ENCODE measurements at places on chromosomes 3 and 15.

DNA sequence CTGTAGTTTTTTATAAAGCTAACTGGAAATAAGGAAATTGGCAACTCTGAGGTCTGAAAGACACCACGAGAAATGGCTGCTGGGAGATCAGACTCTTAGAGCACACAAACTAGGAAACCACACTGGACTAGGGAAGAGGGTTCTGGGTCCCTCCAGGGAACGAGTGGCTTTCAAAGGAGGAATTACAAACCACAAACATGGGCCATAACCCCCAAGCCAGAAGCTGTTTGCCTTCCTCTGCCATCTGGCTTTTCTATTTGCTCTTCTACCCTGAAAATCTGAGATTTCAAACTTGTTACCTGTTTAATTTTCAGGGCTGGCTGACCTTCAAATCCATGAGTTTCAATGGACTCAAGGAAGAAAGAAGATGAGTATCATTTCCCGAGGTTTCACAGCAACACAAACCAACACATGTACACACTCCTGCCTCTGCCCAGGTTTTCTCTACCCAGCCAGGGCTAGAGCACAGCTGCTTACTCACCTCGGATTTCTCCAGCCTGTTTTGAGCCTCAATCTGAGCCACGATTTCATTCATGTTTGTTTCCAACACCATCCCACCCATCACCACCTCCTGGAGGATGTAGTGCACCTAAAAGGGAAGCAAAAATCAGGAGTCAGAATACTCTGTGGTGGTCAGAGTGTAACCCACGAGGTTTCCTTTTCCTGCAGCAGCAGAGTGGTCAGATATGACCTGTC is 22.6 kb upstream of the ANPEP start:
- no peak for DNase-seq

- no peak for DNase-seq
Observed at GRCh38 chr3:49026536-49026935, 2.7 kb downstream of the IMPDH2 start.

- no peak for DNase-seq
Observed at GRCh38 chr3:11757441-11757875, 89.2 kb downstream of the TAMM41 start.

DNA sequence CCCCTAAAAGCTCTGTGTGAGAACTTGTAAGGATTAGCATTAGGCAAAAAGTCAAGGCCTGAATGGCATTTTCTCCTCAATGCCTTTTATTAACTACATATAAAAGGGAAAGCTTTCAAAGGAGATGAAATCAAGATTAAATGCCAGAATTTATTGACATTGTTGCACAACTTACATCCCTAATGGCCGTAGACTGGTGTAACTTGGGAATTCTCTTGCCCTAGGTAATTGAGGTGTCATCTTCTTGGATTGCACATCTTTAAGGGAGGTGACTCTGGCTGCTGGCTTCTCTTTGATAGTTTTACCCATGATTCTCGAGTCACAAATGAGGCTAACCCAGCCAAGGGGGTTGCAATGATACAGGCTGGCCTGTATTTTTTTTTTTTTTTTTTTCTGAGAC is 249.1 kb downstream of the TBL1XR1 start:
- no peak for DNase-seq

- DNase-seq: no peak
Observed at GRCh38 chr15:88382482-88382983, 84.7 kb downstream of the MRPL46 start.

GRCh38 chr3:196117809-196118208 is 35.9 kb upstream of the TFRC start:
- DNase-seq: no peak

DNA sequence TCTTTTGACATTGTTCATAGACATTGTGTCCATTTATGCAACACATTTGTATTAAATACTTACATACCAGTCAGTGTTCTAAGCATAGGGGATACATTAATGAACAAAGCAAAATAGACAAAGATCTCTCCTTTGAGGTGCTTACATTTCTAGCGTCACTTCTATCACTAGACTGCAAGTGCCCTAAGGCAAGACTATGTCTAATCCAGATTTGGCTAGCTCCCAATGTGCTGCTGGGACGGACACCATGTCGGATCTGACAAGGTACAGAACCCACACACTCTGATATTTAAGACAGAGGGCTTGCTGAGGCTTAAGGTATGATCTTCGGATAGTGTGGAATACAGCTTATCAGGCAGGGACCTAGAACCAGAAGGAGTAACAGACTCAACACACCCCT is 41.4 kb downstream of the MYLK start:
- no peak for DNase-seq

GRCh38 chr3:9915254-9916141 is 1.4 kb upstream of the IL17RC start:
- peak; percentile 64 for DNase-seq

- no peak for DNase-seq
Observed at GRCh38 chr15:51904931-51905330, 66.6 kb downstream of the LEO1 start.

- DNase-seq: no peak
Observed at GRCh38 chr15:45664451-45664850, 29.6 kb downstream of the SQOR start.

GRCh38 chr3:122826278-122826677 is 31.4 kb downstream of the SLC49A4 start:
- DNase-seq: no peak

- DNase-seq: no peak
Observed at GRCh38 chr15:92102395-92102755, 248.9 kb downstream of the SLCO3A1 start.

GRCh38 chr3:16759227-16759903 is 125.4 kb upstream of the PLCL2 start:
- no peak for DNase-seq

GRCh38 chr3:72974956-72975355 is 21.7 kb upstream of the PPP4R2 start:
- DNase-seq: no peak

DNA sequence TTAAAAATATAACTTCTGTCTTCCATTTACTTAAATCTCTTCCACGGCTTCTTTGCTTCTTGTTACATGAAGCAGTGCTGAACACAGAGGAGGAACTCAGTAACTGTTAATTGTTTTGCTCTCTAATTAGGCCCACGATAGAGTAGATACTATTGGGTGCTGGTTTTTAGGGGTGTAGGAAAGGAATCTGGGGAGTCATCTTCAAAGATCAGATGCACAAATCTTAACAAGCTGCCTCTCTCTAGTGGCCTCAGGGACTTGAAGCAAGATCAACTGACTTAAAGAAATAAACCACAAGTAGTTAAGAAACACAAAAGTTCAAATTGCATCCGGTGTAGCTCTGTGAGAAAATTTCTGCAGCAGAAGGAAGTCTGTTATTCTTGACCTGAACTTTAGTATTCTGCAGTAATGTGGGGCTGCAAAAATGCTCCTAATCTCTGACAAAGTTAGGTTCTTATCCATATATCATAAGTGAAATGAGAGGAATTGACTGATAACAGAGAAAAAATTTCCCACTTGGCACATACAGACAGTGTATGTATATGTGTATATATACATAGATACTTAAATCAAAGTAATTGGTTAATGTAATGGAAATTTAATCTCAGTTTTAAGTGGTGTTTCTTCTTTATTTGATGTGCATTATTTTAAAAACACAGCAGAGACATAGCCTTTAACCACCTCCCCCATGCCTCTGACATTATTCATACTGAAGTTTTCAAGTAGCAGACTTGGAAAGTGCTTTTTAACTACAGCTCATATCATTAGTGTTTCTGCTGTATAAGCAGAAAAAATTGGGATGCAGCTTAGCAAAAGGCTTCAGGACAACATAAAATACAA is 51.8 kb downstream of the CHST2 start:
- no peak for DNase-seq

- peak; percentile 42 for DNase-seq
Observed at GRCh38 chr15:26260517-26261133, 397.5 kb upstream of the ATP10A start.
